CD4-positive, alpha-beta T cell treated with Interleukin-12 subunit alpha and Interleukin-12 subunit beta, for 1 hour (primary cell): ENCODE measurements at places on chromosomes 11 and 22.

DNA sequence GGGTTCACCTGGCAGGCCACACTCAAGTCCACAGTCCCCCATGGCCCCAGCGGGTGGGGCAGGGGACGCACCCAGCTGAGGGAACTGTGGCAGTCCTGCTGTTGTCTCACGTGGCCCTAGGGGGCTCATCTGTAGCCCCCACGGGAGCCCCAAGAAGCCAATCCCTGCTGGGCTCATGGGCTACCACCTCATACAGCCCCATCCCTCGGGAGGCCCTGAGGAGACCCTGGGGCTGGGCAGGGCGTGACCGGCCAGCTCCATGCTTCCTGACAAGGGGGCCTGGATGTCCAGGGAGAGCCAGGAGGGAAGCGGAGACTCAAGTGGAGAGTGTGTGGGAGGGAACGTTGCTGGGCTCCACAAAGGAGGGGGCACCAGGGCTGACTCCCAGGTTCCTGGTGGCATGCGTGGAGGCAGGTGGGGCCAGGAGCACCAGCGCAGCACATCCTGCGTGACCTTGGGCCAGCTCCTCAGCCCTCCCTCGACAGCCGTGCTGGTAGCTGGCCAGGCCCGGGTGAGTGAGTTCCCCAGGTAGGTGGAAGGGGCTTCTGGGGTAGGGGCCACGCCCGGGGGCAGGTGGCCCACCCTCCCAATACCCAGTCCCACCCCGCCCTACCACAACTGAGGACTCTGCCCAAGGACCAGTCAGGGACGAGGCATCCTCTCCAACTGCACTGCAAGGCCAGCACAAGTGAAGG lies 7.9 kb downstream of the RTN4R start:
- DNase-seq, result no peak

DNA sequence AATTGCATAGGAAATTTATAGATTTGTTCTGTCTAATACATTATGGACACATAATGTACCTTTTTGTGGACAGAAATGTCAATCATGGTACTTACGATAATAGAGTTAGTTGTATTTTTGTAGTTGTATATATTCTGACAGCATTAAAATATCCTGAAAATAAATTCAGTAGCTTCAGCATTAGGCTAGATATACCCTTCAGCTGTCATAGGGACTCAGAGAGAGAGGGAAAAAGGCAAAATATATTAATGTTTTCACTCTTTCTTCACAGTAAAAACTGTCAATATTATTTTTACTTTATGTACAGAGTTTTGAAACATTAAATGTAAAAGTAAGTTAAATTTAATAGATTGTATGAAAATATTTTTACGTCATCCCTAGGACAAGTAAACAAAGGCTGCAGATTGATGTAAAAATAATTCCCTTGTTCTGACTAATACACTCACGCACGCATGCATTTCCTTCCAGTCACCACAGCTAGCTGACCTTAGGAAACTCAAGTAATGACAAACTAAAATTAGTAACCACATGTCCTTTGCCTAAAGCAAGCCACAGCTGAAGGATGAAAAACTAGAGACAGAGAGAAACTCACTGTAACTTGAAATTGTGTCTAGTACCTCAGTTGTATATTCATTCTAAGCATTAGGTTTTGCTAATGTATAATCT lies 104.7 kb upstream of the CARD18 start:
- no peak for DNase-seq

GRCh38 chr22:29480512-29481264 lies 670 bp downstream of the NEFH start:
- peak; percentile 53 for DNase-seq

- no peak for DNase-seq
Observed at GRCh38 chr11:86957976-86958646, 2.9 kb upstream of the FZD4 start.

GRCh38 chr22:39469681-39470450 lies 13.1 kb downstream of the MGAT3 start:
- DNase-seq, result no peak
